Stimulated activated CD4-positive, alpha-beta T cell treated with anti-CD3 and anti-CD28 coated beads, TNF-alpha, amount 100 ng/mL, for 48 hours (primary cell): ENCODE measurements at places on chromosomes 11 and 22.

DNA sequence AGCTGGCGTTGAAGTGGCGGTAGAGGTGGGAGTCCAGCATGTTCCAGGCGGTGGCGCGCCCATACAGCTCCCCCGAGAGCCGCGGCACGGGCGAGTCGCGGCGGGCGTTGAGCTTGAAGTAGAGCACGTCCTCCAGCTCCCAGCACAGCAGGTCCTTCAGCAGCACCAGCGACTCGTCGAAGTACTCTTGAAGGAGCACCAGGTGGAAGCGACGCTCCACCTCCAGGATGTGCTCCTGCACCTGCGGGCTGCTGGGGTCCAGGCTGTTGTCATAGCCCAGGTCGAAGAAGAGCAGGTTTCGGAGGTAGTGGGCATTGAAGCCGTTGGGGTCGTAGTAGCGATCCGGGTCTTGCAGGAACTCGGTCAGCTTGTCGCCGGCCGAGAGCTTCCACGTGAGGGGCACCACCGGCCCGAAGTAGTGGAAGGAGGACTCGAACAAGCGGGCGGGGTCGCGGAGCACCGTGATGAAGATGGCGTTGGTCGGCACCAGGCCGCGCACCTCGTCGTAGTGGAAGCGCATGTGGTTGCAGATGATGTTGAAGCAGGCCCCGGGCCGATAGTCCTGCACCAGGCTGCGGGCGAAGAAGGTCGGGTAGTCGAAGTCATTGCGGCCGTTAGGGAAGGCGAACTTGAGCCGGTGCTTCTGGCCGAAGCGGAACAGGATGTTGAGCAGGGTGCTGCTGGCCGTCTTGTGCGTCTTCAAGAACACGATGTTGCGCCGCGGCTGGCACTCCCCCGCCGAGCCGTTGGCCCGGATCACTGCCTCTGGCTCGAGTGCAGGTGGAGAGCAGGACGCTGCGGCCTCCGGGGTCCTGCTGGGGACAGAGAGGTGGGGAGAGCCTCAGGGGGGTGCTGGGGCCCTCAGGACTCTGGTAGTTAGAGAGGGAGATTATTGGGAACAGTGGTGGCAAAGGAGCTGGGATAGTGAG, 9.0 kb upstream of the SEC14L6 start:
- DNase-seq: no peak

DNA sequence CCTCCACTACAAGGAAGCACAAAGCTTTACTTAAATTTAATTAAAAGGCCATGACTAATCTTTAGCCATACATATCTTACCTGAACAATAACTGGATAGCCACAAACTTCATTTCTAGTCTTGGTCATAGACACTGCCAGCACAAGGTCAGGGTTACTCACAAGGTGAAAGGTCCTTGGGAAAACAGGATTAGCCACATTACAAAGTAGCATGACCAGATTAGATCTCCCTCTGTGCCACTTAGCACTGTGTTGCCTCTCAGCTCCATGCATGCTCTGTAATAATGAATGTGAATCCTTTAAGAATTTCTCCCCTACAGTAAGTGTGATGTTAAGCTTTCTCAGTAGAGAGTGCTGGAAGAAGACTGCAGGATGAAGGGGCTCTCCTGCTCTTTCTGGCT, 325.1 kb upstream of the MPPED2 start:
- no peak for DNase-seq

DNA sequence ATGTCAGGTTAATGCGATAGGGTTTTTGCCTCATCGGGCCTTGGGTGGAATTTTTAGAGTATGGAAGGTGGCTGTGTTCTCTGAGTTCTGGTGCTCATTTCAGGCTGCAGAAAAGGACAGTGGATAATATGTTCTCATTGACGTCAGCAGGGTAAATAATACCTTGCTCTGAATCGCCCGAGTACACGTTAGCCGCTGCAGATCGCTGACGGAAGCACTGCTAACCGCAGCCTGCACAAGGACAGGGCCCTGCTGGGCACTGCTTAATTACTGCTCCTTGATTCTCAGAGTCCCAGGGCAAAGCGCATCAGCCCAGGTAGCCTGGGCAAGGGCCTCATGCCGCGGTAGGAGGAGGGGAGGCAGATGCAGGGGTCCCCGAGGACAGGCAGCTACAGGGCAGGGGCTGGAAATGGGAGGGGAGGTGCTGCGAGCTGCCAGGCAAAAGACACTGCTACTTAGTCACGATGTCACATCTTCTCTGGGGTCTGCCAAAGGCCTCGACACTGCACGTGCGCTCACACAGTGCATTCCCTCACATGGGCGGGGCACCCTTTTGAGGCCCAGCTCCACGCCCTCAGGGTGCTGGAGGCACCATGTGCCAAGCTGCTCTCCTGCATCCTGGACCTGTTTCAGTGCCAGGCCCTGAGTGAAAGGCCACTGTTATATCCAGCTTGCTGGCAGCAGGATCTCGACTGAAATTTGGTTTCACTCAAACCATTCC, 35.2 kb downstream of the PPP2R1B start:
- no peak for DNase-seq

DNA sequence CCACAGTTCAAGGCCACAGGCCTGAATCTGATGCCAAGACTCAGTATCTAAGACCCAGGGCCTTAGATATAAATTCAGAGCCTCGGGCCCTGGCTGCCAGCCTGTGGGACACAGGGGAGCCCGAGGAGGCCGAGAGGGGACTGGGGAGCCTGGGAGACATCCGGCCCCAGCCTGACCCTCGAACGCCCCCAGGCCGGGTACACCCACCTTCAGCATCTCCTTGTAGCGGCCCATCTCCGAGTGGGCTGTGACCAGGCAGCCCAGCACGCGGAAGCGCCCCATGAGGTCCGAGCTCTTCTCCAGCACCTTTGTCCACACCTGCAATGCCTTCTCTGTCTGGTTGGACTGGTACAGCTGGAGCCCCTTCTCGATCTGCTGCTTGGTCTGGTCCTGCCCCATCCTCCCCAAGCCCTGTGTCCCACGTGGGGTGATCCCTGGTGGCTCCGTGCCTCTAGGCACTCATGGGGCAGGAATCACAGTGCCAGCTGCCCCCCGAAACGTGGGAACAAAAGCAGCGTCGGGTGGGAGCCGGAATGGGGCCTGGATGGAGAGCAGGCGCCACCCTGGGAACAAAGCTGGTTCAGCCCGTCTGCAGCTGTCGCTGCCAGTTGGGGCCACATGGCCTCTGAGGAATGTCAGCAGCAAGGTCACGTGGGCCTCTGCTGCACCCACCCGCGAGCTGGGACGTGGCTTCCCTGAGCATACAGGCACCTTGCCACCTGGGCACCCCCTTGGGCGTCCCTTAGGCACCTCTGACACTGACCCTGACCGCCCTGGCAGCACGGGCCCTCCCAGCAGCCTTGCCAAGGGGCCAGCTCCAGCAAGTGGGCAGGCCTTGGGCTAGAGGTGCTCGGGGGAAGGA, at the start of gene RAPSN:
TSS of gene RAPSN (minus strand) at position 571 of the 862 bp plus-strand sequence. CDS start at position 399, 172 bp downstream.
- DNase-seq: no peak

GRCh38 chr22:45429424-45429823, 15.9 kb downstream of the RIBC2 start:
- no peak for DNase-seq

DNA sequence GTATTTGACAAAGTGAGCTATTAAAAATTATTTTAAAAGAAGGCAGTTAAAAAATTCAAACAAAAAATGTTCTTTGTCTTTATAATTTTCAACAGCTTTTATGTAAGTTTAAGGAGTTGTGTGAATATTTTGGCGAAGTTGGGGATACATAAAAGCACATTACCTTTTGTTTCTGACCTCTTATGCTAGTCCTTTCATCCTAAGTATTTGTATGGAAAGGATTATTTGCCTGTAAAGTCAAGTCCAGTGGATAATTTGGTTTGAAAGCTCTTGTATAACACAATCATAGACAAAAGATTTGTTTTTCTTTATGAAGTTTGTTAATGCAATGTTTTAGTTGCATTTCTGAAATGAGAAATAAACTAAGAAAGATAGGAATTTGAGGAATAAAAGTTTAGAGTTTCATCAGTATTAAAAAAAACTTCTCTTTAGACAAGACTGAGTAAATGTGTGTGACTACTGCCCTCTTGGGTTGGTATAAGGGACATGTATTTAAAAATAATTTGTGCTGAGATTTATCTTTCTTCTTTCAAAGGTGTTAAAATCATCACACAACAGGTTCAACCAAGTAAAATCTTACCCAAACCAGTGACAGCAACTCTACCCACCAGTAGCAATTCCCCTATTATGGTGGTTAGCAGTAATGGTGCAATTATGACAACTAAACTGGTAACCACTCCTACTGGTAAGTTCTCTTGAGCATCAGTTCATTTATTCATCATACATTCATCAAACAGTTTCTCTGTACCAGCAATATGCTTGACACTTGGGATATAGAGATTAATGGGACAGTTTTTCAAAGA, 68.2 kb downstream of the EMSY start:
- DNase-seq: no peak

DNA sequence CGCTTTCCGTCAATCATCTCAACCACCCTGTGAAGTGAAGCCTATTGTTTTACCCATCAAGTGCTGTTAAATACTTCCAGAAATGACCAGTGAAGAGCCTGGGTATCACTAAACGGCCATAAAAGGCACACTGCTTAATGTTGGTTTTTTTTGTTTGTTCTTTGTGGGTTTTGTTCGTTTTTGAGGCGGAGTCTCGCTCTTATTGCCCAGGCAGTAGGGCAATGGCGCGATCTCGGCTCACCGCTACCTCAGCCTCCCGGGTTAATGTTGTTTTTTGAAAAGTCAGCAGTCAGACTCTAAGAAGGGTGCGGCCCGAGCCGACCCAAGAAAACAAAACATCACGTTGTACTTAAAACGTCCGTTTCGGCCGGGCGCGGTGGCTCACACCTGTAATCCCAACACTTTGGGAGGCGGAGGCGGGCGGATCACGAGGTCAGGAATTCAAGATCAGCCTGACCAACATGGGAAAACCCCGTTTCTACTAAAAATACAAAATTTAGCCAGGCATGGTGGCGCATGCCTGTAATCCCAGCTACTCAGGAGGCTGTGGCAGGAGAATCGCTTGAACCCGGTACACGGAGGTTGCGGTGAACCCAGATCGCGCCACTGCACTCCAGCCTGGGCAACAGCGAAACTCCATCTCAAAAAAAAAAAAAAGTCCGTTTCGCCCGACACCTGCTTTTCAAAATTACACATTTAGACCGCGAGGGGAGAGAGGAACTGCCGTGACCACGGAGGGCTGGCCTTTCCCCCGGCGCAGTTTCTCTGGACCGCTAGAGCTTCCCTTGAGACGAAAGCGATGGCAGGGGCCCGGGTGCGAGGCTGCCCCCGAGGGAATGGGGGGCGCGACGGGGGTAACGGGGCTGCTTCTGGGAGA, 714 bp downstream of the CD59 start:
- no peak for DNase-seq

DNA sequence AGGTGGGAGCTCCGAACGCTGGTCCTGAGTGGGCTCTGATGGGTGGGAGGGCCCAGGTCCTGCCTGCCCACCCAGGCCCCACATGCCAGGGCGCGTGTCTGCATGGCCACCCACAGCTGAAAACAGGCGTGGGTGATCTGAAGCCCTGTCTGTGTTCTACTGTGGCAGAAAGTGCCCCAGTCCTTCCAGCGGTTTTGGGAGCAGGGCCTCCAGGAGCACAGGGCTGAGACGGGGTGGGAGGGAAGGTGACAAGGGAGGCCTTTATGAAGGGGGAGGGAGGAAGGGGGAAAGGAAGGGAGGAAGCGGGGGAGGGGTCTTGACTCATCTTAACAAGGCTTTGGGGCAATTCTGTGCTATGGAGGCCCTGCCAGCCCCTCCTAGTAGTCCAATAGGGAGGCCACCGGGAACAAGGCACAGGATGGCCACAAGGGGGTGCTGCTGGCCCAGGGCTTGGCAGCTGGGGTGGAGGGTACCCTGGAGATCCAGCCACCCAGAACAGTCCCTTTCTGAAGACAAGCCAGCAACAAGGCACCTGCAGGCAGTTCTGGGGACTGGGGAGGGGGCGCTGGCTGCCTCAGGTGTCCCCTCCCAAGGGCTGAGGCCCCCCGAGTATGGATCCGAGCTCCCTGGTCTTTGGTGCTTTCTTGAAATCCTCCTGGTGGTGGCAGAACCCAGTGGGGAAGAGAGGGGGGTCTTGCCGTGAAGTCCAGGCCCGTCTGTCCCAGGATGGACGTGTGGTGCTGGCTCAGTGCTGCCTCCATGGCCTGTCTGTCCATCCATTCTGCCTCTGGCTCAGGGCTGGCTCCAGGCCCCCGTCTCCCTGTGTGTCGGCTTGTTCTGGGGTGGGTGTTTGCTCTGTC, 6.3 kb upstream of the FADS3 start:
- DNase-seq: peak; percentile 78
